K562 (cell line): ENCODE measurements at places on chromosomes 12 and 14.
A peak's percentile ranks its signal among the peaks of the same experiment; 100 is the strongest.

DNA sequence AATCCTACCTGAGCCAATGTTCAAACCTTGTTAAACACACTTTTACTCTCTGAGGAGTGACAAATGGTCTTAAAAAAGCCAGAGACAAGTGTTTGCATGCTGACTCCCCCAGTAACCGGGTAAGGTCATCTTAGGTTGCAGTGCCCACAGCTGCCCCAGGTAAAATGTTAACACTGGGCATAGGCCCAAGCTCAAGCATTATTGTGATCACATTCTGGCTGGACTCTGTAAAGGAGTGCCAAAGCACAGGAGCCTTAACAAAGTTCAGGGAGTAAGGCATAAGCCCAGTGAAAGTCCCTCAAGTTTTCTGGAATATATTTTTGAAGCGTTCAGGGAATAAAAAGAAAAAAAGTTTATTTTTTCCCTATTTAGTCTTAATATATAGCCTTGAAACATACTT is 8.6 kb downstream of the EDDM3A start:
- DNase-seq, result no peak

DNA sequence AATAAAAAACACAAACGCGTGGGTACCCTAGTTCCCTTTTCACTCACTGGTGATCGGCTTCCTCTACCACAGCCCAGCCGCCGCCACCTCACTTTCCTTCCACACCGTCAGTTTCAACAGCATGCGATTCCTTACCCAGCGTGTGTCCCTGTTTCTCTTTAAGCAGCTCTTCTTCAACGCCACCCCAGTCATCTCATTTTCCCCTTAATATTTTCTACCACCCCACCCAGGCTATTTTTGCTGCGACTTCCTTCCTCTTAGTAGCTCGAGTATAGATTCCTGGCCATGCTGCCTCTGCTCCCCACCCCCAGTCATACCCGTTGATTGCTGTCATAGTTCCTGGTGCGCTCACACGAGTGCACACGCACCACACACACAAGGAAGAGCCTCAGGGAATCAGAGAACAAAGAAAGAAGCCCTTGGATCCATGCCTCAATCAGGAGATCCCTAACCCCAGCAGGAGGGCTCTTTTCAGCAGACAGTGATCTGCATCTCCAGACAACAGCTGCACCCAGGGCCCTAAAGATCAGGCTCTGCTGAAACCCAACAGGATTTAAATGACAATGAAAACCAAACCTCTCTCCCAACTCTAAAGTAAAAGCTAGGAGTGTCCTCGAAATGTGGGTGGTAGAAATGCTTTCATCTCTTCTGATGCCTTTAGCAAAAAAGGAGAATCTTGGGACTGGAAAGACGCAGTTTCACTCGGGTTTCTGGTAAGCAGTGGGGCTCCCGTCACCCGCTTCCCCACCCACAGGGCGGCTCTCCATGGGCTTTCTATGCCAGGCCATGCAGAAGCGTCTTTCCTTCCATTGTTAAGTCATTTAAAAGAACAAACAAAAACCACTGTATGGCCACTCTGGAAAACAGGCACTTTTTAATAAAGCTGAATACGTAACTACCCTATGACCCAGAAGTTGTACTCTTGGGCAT is 23.8 kb downstream of the VPS37B start:
- DNase-seq, result no peak

DNA sequence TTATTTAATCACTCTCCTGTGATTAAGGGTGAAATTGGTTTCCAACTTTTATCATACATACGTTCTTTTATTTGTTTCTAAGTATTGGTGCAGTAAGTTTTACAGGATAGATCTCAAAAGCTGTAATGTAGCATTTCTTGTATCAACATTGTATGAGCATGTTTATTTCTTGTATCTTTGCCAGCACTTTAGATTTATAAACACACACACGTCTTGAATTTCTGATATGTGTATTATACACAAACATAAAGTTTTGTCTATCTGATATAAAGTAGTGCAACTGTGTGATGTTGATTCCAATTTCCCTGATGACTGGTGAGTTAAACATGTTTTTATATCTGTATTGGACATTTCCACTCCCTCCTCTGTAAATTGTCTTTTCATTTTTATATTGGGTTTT is 134.7 kb downstream of the NOVA1 start:
- no peak for DNase-seq

DNA sequence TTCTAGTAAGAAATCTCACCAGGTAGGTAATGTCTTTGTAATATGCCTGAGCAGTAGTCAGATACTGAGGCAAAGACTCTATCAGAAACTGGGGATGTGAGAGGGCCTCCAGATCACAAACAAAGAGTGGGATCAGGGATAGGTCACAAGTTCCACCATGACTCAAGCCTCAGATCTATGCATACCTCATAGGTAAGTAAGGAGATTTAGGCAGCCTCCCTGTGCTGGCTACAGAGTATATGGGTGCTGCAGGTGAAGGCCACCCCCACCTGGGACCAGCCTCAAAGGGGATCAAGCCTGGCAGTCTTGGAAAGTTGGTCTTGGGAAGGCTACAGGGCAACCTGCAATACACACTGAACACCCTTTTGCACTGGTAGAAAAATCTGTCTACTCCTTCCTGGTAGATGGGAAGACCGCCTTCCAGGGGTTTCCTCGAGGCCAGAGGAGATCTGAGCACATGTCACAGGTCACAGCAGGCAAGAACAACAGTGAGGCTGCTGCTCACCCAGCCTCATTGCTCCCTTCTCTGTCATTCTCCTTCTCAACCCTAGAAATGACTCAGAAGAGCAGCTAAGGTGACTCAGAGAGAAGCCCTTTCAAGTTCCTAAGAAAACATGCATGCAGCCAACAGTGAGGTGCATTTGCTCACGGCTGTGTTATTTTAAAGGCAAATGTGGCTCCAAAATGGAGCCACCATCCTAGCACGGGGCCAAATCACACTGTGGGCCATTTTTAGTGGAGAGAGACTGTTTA is 143.4 kb upstream of the CDKN3 start:
- DNase-seq, result no peak

DNA sequence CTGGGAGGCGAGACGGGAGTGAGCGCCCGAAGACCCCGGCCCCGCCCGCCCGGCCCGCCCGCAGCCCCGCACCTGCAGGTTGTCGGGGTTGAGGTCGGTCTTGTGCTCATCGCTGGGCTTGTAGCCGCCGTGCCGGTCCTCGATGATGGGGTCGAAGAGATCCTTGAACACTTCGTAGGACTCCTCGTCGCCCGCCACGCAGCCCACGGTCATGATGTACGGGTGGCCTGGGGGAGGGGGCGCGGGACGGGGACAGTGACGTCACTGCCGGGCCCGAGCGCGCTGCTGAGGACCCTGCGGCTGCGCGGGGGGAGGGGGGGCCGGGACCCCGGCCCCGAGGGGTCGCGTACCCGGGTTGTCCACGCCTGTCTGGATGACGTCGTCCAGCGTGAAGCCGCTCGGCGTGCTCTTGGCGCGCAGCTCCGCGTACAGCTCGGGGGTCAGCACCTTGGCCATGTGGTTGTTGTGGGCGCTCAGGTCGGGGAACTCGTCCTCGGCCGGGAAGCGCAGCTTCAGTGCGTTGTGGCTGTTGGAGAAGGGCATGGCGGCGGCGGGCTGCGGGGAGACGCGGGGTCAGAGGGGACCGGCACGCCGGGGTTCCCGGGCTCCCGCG is 573 bp downstream of the CKB start:
- DNase-seq, result peak; percentile 63

- DNase-seq, result no peak
Observed at GRCh38 chr12:5451251-5451650, 19.3 kb downstream of the NTF3 start.

- no peak for DNase-seq
Observed at GRCh38 chr12:95185854-95186253, 31.4 kb downstream of the FGD6 start.

- DNase-seq, result no peak
Observed at GRCh38 chr12:88309546-88309945, 167.4 kb downstream of the TMTC3 start.

GRCh38 chr14:22482782-22483553 is 106.1 kb downstream of the DAD1 start:
- no peak for DNase-seq

DNA sequence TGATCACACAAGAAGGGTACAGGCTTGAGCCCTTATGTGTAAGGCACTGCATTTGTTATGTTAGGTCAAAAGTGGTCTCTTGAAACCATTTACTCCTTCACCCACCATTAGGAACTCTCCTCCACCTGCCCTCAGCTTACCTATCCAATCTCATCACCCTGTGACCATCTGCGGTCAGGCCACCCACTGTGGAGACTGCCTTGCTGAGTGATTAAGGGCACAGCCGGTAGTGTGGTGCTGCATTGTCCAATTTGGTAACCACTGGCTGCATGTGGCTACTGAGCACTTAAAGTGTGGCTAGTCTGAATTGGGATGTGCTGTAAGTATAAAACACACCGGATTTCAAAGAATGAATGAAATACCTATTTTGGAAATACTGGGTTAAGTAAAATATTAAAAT is 177.1 kb upstream of the PARP11 start:
- DNase-seq, result no peak

DNA sequence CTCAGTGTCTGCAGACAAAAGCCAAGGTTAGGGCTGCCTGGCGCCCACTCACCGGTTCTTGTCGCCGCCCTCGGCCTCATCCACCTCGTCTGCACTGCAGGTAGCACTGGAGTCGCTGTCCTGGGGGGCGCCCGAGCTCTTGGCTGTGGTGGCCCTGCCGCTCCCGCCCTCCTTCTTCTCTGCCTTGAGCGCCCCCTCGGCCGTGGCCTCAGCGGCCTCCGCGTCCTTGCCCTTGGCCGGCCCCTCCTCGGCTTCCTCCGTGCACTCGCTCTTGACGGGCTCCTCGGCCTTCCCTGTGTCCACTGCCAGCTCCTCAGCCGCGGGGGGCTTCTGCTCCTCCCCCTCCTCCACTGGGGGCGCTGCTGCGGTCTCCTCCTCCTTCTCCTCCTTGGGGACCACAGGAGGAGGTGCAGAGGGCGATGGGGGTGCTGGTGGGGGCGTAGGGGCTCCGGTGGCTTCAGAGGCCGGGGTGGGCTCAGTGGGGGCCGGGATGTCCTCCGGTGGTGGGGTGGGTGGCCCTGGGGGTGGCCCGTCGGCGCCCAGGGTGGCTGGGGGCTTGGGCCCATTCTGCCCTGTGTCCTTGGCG is 77.2 kb downstream of the RFLNA start:
- DNase-seq, result no peak

DNA sequence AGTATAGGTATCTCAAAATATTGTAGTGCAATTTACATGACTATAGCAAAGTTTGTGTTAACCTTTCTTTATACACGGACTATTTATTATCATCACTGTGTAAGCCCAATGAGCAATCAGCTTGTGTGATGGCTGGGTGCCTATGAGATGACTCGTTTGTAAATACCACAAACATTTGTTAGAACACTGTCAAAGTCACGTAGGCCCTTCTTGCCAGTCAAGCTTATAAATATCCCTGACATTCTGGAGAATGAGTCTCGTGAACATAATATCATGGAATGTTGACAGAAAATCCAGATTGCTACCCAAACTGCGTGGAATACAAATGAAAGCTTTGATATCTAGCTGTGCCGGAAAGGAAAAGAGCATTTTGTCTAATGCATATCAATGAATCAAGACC is 648.3 kb upstream of the MDGA2 start:
- no peak for DNase-seq

DNA sequence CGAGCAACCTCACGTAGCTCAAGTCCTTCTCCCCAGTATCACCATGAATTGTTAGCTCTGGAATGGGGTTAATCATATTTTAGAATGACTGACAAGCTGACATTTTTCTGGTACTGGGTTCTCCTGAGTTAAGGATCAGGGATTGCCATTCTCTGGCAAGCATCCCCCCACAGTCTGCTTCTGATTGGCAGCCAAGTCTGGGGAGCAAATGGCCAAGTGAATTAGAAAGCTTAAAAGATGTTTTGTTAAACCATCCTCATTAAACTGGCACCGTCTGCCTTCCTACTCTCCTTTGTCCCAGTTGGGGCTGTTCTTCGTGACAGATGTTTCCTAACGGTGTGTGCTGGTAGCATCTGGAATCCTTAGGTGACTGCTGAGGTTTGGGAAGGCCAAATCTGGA is 17.2 kb upstream of the CISTR start:
- no peak for DNase-seq

GRCh38 chr14:61813096-61813606 is 50.9 kb downstream of the SNAPC1 start:
- DNase-seq, result no peak

GRCh38 chr12:127583041-127583440 is 683.9 kb upstream of the TMEM132C start:
- DNase-seq, result no peak

- DNase-seq, result no peak
Observed at GRCh38 chr14:79369359-79370332, 841.7 kb downstream of the DIO2 start.

DNA sequence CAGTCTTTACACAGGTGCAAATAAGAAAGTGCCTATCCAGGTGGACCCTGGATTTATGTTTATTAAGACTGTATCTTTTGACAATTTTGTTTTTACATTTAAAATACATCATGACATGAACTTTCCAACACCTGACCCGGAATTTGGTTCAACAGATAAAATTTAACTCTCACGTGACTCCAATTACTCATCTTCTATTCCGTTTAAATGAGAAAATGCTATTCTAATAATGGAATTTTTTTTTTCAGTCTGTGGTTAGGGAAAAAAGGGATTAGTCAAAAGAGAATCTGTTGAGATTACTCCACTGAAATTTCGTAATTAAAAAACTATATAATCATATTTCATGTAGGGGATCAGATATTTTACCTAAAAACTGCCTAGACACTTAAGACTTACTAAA is 11.1 kb downstream of the VPS37B start:
- DNase-seq, result no peak

GRCh38 chr12:28320353-28320752 is 130.1 kb downstream of the CCDC91 start:
- DNase-seq, result no peak

DNA sequence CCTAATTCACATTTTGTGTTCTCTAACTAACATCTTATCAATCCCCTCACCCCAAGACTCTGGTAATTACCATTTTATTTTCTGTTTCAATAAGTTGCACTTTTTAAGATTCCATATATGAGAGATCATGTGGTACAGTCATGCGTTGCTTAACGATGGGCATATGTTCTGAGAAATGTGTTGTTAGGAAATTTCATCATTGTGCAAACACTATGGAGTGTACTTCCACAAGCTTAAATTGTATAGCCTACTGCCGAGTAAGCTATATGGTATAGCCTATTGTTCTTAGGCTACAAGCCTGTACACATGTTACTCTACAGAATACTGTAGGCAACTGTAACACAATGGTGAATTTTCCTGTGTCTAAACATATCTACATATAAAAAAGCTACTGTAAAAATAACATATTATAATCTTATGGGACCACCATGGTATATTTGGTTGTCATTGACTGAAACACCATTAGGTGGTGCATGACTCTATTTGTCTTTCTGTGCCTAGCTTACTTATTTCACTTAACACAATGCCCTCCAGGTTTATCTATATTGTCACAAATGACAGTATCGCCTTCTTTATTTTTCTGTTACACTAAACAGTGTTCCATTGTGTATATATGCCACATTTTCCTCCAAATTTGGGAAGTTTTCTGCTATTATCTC is 473.4 kb upstream of the LMO3 start:
- DNase-seq, result no peak

- peak; percentile 86 for DNase-seq
Observed at GRCh38 chr14:94129111-94129757, at the start of gene IFI27L2. IFI27L2 (minus strand) TSS chr14:94129604; CDS start chr14:94129564, 40 bp downstream.

- no peak for DNase-seq
Observed at GRCh38 chr12:103677905-103678304, 90.8 kb downstream of the STAB2 start.
